Natural killer cell treated with Interleukin-12 subunit alpha and Interleukin-12 subunit beta and Interleukin-15 and Interleukin-18, amount 100 ng/mL, for 72 hours (primary cell): ENCODE measurements at places on chromosomes 4 and X. TPM values are rescaled to one million over a fixed set of nuclear protein-coding genes. Genes with fewer than 3 reads are reported as not detected.

The NOCT gene
- 9.9 TPM for total RNA-seq

The HDX gene
- 3.9 TPM for total RNA-seq

The TCEANC gene
- total RNA-seq = 4.2 TPM

The DUSP21 gene
- total RNA-seq = not detected

DNA sequence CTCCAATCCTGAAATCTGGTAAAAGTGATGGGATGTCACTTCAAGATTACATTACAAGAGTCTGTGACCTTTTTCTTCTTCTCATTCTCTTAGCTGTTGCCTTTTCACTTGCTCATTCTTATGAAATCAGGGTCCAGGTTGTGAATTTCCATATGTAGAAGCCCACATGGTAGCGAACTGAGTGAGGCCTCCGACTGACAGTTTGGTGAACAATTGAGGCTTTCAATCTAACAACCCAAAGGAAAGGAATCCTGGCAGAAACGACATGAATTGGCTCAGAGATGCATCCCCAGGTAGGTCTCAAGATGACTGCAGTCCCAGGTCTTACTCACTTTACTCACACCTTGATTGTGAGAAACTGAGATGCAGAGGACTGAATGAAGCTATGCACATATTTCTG is 203.4 kb upstream of the FAT4 start:
- H3K4me1 ChIP-seq = no peaks in the 10 kb centered on the region
- no peak overlapping the region for H3K27ac ChIP-seq
- H3K27me3 ChIP-seq = no peaks in the 10 kb centered on the region
- no peak overlapping the region for H3K4me3 ChIP-seq
- DNase-seq = no peak

DNA sequence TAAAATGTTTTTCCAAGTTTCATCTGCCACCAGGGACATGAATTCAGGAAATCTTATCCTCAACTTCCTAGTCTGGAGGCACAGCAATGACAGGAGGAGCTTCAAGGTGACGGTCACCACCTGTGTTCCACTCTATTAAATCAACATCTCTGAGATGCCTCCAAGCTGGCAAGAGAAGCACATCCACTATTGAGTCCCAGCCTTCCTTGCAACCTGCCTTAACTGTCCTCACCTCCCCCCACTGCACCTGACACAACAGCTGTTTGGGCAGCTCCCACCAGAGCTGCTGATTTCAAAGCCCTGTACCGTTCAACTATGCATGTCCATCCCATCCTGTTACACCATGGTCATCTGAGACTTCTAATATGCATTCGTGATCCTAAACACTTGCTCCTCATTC is 123.4 kb downstream of the COL25A1 start:
- H3K27ac ChIP-seq = no peak overlapping the region
- DNase-seq = no peak
- H3K36me3 ChIP-seq = no peaks in the 10 kb centered on the region
- H3K4me1 ChIP-seq = no peaks in the 10 kb centered on the region
- H3K27me3 ChIP-seq = peaks cover 7% of the 10 kb centered on the region
- H3K4me3 ChIP-seq = no peak overlapping the region

- H3K4me3 ChIP-seq = no peak overlapping the region
- no peak overlapping the region for H3K27ac ChIP-seq
- H3K36me3 ChIP-seq = no peaks in the 10 kb centered on the region
- DNase-seq = no peak
Measured at GRCh38 chrX:102548231-102548630, 31.7 kb upstream of the TMSB15A start.

GRCh38 chrX:47540754-47541538 is 20.1 kb upstream of the ARAF start:
- no peaks in the 10 kb centered on the region for H3K27me3 ChIP-seq
- no peak overlapping the region for H3K27ac ChIP-seq
- no peaks in the 10 kb centered on the region for H3K4me1 ChIP-seq
- no peak overlapping the region for H3K4me3 ChIP-seq
- DNase-seq = no peak
- H3K36me3 ChIP-seq = no peaks in the 10 kb centered on the region

DNA sequence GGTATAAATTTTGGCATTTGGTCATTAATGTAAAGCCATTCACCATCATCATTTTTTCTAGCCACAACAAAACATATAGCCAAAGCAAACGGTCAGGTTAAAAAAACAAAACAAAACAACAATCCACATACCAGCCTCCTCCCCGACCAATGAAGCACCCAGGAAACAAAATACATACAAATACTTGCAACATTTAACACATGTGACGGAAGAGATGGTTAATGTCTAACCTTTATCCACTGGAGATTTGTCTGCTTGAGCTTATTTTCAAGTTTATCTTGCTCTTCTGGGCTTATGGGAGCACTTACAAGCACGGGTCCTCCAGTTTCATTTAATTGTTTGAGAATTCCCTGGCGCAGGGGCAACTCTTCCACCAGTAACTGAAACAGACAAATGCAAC is 857.5 kb upstream of the FTHL17 start:
- H3K27me3 ChIP-seq = no peaks in the 10 kb centered on the region
- H3K4me1 ChIP-seq = no peaks in the 10 kb centered on the region
- H3K4me3 ChIP-seq = no peak overlapping the region

- H3K27me3 ChIP-seq = no peaks in the 10 kb centered on the region
- no peak for DNase-seq
- H3K4me1 ChIP-seq = peaks cover 45% of the 10 kb centered on the region
Measured at GRCh38 chr4:113684534-113685091, 76.9 kb downstream of the CAMK2D start.

GRCh38 chr4:185589067-185589836 is 53.9 kb upstream of the PDLIM3 start:
- H3K4me3 ChIP-seq = no peak overlapping the region
- peaks cover 10% of the 10 kb centered on the region for H3K4me1 ChIP-seq
- peaks cover 59% of the 10 kb centered on the region for H3K27me3 ChIP-seq
- peaks cover 4% of the 10 kb centered on the region for H3K36me3 ChIP-seq
- no peak overlapping the region for H3K27ac ChIP-seq
- no peak for DNase-seq
